ENCODE measurements at places on chromosomes 5 and 9.

- DNase-seq = no peak
Measured at GRCh38 chr5:56377573-56377972, 144.4 kb upstream of the ANKRD55 start.

DNA sequence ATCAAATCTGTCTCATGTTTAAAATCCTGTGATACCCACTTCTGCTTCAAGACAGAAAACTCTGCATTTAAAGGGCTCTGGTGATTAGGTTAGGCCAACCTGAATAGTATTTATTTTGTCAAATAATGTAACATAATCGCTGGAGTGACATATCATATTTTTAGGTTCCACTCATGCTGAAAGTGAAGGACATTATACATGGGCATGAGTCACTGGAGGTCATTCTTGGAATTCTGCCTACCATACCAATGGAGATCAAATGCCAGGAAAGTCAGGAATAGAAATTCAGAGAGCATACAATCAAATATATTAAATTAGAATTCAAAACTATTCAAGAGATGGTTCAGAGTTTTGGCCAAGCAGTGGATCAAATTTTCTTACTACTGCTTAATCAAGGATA, 97.1 kb upstream of the PRSS3 start:
- DNase-seq = no peak

- no peak for DNase-seq
Measured at GRCh38 chr5:111942661-111943401, 185.8 kb upstream of the NREP start.

- no peak for DNase-seq
Measured at GRCh38 chr5:127402361-127402760, 111.8 kb downstream of the MEGF10 start.

GRCh38 chr5:176190886-176191755, 47.1 kb upstream of the SIMC1 start:
- no peak for DNase-seq

- DNase-seq = no peak
Measured at GRCh38 chr5:38258319-38259061, at the start of gene EGFLAM. TSS of gene EGFLAM (plus strand) at chr5:38258559. CDS start at chr5:38258755, 196 bp downstream.

DNA sequence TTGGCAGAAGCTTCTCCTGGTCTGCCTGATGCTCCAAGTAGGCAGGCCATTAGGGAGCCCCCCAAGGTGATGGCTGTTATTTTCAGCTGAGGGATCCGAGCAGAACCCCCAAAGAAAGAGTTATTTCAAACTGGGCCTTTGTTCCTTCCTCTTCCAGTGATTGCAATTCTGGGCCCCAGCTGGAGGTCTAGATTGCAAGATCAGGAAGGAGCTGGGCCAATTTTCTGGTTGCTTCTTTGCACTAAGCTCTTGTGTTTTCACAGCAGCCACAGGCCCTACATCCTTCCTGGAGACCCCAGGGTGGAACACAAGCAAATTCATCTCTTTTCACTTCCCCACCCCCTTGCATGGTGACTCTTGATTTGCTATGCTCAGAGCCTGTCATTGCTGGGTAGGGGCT, 215.0 kb downstream of the SEMA6A start:
- no peak for DNase-seq

GRCh38 chr9:78438211-78438610, 141.3 kb downstream of the PSAT1 start:
- no peak for DNase-seq

- no peak for DNase-seq
Measured at GRCh38 chr9:28981129-28981528, 1407.8 kb upstream of the C9orf72 start.
